ENCODE measurements at places on chromosomes 12 and 14.

DNA sequence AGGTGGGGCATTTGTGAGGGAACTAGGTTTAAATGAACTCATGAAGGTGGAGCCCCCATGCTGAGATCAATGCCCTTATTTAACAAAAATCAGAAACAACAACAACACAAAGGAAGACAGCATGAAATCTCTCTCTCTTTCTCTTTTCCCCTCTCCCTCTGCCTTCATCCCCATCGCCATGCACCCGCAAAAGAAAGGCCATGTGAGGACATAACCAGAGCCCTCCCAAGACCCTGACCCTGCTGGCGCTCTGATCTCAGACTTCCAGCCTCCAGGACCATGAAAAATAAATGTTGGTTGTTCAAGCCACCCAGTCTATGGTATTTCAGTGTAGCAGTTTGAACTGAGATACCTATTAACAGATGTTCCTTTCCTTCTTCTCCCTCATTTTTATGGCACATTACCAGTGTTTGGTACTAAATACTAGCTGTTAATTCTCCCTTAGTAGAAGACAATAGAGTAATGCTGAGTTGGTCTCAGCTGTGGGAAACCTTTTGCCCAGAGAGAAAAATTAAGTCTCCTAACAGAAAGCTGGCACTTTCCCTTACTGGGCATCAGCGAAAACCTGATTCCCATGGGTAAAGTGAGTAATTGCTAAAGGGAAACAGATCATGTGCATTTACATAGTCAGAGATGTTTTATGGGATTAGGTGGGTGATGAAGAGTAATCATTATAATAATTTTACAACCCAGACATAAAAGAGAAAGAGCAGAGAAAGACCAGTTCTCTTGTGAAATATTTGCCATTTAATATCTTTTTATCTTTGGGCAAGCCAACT is 264.0 kb upstream of the PLEKHG7 start:
- DNase-seq, result no peak

DNA sequence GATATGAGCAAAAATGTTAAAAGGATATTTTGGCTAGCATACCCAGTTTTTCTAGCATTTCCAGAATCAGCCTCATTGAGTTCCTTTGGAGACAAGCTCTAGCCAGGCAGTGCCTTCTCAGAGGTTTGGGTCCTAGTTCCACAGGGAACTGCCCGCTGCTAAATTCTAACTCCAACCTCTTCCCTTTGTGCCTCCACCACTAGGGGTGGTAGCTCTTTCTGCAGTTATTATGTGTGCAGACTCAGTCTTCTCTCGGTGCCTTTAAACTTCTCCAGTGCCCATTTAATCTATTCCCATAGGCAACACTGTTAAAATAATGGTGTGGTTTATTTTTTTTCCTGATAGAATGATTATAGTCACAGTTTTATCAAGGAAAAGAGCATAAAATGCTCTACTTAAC is 21.5 kb upstream of the SLC25A3 start:
- no peak for DNase-seq

DNA sequence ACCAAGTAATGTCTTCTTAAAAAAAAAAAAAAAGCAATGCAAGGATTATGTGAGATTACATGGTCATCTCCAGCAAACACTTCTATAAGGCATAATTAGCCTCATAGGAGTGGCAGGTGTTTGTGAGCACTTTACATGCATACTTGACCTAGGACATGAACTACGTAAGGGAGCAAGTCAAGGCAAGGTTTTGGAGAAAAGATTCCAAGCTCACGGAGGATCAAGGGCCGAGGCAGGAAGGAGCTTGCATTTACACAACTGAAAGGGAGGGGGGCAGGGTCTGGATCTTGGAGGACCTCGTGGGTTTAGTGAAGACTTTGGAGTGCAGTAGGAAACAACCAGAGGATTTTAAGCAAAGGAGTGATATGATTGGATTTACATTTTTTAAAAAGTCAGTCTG is 112.5 kb downstream of the CCER1 start:
- no peak for DNase-seq

- DNase-seq, result no peak
These were observed 186.5 kb downstream of the NELL2 start for GRCh38 chr12:44689587-44689986.

DNA sequence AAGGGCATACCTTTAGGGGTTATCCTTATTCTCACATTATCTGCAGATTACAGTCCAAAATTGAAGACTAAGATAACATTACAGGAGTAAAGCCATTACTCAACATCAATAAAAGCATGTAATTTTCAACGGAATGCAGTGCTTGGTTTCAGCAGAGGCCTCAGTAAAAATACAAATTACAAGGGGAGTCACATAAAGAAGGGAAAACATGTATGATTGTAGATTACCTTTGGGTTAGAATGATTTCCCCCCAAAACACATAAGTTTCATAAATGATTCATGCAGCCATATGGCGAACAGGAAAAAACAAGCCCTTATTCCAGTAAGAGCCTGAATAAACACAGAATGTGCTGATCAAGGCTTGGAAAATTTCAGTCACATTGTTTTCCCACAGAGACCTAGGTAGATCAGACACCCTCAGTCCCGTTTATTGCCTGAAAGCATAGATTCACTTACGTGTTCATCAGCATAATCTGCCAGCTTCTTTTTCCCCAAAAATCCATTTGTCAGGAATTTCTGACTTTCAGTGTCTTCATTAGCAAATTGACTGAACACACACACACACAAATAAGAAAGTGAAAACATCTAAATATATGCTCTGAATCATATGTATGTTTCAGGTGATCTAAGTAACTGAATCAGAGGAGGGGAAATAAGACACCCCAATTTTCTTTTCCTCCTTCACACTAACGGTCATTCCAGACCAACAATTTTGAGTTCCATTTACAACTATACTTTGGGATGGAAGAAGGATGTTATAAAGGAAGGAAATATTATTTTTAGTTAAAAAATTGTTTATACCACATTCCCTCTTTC is 37.5 kb downstream of the SLC38A4 start:
- DNase-seq, result no peak

DNA sequence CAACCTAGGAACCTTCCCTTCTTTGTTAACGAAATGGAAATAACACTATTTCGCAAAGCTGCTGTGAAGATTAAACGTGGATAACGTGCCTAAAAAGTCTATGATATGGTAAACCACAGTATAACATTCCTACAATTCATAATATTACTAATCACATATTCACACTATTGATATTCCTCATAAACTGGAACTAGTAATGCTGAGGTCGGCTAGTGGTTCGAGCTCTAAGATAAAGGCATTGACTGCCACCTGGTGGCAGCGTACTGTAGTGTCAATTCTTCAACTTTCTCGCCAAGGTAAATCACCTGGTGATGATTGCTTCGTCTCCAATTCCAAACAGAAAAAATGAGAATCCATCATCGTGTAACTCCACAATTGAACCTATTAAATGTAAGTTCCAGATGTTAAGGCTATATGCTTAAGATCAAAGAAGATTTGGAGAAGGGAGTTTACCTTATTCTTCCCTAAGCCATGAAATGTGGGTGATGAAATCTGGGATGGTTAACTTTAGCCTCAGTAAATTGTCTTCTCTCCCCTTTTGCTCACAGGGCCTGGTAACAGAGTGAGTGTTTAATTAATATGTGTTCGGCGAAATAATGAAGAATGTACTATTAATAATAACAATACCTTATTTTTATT is 197.5 kb upstream of the TMEM132C start:
- DNase-seq, result no peak

- DNase-seq, result no peak
These were observed 121.4 kb upstream of the TMCC3 start for GRCh38 chr12:94771741-94772140.
